KG1 (cell line): ENCODE measurements at places on chromosomes 2 and 18.

- no peak for DNase-seq
Observed at GRCh38 chr2:203164311-203164935, 74.4 kb upstream of the CYP20A1 start.

GRCh38 chr2:157182834-157183396 is 74.6 kb upstream of the GALNT5 start:
- no peak for DNase-seq

- no peak for DNase-seq
Observed at GRCh38 chr2:168798888-168799410, 3.5 kb upstream of the NOSTRIN start.

GRCh38 chr2:71348302-71348701 is 16.7 kb downstream of the ZNF638 start:
- no peak for DNase-seq

GRCh38 chr2:38237311-38237710 is 139.8 kb downstream of the ATL2 start:
- DNase-seq = no peak

DNA sequence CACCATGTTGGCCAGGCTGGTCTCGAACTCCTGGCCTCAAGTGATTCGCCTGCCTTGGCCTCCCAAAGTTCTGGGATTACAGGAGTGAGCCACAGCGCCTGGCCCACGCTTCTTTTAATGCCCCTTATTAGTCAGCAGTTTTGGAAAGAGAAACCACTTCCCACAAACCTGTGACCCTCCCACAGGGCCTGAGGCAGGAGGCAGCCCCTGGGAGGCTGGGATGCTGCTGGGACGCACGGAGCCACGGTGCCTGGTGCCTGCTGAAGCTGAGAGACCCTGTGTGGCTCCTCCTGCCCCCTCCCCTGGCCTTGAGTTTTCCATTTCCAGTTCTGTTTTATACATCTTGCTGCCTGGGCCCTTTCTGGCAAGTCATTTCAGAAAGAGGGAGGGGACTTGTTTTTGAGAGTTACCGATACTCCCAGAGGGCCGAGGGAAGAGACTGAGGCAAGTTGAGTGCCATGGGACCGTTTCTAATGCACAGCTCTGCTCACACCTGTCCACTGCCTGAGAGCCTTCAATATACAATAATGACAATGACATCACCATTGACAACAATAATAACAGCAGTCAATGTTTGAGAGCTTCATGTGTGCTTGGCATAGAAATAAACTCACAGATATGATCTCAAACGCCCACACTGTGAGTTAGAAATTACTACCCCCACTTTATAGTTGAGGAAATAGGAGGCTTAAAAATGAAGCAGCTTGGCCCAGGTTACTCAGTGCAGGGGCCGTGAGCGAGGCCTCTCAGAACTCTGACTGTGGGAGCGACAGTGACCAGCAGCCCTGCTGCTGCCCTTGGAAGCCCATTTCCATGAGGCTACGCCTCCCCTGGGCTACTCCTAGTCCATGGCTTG is 78.1 kb upstream of the YWHAQ start:
- no peak for DNase-seq

DNA sequence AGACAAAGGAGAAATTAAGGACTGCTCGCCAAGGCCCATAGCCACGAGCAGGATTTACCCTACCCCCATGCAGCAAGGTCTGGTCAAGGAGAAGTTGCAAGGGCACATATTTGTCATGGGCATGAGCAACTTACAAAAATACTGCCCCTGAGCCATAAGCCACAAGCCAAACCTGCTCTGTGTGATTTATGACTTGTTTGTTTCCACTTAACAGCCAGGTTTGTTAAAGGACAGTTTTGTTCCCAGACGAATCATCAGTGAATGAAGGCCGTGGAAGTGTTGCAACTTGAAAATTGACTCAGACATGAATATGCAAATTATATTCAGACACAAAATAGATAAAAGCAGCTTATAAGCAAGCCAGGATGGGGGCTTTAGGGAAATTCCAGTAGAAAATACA is 31.3 kb upstream of the EVA1A start:
- DNase-seq = no peak

DNA sequence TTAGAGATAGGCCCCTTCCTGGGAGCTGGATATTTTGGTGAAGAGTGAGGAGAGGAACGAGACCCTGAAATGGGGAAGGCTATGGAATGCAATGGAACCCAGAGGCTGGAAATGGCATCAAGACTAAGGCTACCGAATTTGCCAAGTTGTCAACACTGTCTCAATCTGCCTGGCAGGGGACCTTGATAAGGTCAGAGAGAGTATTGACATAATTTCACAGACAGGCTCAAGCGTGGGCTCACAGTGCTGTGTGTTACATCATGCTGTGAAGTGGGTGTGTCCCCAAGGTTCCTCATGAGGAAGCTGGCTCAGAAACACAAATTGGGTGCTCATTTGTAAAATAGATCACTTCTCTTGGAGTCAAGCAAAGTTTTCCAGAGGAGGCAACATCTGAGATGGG is 51.8 kb upstream of the CYRIA start:
- no peak for DNase-seq

- DNase-seq = no peak
Observed at GRCh38 chr2:113370478-113371091, 66.9 kb upstream of the ZNG1B start.

DNA sequence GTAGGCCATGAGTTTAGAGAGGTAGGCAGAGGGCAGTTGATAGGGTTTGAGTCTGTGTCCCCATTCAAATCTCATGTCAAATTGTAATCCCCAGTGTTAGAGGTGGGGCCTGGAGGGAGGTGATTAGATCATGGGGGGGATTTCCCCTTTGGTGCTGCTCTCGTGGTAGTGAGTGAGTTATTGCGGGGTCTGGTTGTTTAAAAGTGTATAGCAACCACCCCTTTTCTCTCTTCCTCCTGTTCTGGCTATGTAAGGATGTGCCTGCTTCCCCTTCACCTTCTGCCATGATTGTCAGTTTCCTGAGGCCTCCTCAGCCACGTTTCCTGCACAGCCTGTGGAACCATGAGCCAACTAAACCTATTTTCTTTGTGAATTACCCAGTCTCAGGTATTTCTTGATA is 25.5 kb downstream of the MARCHF4 start:
- no peak for DNase-seq

DNA sequence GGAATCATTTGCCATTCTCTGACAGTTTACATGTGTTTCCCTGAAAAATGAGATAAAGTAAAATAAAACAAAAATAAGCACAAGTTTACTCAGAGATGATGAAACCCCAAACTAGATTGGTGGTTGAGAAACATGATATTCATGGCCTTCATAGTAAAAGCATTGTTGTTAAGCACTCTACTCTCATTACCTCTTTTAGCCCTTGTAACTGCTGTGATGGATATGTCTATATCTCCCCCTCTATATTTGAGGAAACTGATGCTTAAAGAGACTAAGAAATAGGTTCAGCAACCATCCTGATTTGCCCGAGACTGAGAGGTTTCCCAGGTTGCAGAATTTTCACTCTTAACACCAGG is 33.9 kb upstream of the GALNT3 start:
- no peak for DNase-seq

GRCh38 chr2:132896073-132896472 is 226.1 kb upstream of the LYPD1 start:
- no peak for DNase-seq

- no peak for DNase-seq
Observed at GRCh38 chr2:149540138-149540537, 47.4 kb downstream of the MMADHC start.

- DNase-seq = no peak
Observed at GRCh38 chr18:60905699-60906098, 427.5 kb upstream of the CDH20 start.

- no peak for DNase-seq
Observed at GRCh38 chr18:33839452-33840211, 261.6 kb downstream of the ASXL3 start.

DNA sequence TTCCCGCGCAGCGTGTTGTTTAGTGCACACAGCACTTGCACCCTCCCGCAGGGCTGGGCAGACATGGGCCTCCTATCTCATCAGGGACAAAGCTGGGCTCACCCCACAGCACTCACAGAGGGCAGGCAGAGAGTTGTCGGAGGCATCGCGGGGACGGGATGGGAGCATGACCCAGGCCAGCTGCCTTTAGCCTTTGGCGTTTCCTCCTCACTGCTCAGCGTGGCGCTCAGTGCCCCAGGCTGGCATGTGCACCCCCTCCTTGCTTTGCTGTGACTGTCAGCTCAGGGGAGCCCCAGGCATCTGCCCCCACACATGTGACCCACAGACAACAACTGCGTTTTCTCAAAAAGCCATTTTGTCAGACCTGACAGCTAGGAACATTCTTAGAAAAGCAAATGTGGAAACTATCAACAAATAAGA is 101.1 kb downstream of the RNF144A start:
- DNase-seq = no peak

DNA sequence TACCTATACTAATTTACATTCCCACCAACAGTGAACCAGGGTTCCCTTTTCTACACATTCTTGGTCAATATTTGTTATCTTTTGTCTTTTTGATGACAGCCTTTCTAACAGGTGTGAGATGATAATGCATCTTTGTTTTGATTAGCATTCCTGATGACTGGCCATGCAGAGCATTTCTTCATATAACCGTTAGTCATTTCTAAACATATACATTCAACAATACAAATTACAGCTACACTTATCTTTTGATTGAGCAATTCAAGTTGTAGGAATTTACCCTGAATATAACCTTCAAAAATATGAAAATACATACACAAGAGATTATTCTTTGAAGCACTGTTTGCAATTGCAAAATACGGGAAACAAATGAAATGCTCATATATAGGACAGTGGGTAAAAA is 94.9 kb downstream of the TMEM131 start:
- no peak for DNase-seq

- no peak for DNase-seq
Observed at GRCh38 chr2:46813020-46813415, 102.6 kb downstream of the MCFD2 start.

DNA sequence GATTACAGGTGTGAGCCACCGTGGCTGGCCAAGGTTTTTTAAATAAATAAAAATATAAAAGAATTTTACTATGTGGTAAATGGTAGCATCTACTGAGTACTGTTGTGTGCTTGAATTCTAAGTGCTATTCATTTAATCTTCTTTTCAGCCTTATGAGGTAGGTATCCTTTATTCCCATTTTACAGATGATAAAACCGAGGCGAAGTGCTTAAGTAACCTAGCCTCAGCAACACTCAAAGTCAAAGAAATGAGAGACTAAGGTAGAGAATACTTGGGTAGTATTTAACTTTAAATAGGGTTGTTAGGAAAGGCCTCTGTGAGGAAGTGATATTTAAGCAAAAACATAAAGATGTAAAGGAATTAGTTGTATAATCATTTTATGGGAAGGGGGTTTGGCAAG is 5.7 kb upstream of the THOC1 start:
- no peak for DNase-seq

DNA sequence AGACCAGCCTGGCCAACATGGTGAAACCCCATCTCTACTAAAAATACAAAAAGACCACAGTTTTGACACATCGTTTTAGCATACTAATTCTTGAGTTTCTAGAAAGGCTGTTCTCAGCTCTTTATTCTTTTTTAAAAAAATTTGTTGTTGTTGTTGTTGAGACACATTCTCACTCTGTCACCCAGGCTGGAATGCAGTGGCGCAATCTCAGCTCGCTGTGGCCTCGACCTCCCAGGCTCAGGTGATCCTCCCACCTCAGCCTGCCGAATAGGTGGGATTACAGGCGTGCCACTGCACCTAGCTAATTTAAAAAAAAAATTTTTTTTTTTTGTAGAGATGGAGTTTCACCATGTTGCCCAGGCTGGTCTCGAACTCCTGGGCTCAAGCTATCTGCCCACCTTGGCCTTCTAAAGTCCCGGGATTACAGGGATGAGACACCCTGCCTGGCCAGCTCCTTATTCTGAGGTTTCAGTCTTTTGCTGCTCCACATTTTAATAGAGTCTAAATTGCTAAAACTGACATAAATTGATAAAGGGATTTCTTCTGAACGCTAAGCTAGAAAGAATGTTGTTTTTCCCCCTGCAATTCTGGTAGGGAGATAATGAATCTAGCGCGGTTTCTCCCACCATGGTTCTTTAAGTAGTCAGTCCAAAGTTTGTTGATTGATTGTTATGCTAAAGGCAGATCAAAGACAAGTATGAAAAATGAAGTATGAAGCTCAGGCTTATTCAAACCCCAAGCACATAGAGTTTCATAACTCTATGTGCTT is 32.6 kb upstream of the CABLES1 start:
- no peak for DNase-seq

DNA sequence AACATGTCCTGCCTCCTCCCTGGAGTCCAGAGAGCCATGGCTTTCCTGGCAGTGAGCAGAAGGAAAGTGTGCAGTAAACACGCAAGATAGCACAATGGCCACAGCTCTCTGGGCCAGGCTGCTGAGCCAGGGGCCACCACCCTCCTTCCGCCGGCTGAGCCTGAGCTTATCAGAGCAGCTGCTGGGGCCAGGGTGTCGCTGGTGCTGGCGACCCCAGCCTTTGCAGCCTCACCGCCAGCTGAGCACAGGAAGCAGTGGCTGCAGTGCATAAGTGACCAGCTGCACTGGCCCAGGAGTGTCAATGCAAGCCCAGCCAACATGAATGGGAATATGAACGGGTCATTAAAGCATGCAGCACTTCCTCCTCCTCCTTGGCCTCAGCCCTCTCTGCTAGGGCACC is 172.0 kb downstream of the ZFP36L2 start:
- no peak for DNase-seq

DNA sequence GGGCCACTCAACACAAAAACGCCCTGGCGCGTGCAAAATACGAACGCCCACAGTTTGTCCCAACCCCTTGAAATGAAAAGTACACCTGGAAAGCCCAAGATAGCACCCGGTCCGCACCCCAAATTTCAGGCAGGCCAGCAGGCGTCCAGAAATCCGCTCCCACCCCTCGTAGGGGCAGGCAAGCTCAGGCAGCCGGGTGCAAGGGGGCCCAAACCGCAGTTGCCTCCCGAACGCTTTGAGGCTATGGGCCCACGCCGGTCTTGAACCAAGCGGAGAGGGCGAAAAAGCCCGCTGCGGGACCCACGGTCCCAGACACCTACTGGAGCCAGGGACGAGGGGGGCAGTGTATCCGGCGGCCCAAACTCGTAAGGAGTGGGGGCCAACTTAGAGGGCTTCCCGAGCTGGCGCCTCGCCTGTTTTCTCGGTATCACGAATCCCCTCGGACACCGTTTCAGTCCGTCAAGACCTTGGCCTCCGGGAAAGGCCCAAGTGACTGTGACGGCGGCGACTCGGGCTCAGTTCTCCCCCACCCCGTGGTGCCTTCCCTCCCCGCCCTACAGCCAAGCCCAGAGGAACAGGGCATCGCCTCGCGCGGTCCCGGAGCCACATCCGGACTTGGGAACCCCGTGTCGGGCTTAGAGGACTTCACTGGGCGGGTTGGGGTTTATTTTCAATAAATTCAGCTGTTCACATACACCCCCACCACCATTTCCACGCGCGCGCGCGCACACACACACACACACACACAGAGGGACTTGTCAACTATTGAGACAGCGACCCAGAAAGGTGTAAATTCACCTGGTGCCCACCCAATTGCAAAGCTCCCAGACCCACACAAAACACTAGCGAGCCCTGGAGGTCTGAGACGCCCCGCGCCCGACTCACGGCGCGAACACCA is 6.2 kb upstream of the SATB2 start:
- no peak for DNase-seq
